ENCODE measurements at places on chromosomes 3 and 15.
A peak's percentile ranks its signal among the peaks of the same experiment; 100 is the strongest.

DNA sequence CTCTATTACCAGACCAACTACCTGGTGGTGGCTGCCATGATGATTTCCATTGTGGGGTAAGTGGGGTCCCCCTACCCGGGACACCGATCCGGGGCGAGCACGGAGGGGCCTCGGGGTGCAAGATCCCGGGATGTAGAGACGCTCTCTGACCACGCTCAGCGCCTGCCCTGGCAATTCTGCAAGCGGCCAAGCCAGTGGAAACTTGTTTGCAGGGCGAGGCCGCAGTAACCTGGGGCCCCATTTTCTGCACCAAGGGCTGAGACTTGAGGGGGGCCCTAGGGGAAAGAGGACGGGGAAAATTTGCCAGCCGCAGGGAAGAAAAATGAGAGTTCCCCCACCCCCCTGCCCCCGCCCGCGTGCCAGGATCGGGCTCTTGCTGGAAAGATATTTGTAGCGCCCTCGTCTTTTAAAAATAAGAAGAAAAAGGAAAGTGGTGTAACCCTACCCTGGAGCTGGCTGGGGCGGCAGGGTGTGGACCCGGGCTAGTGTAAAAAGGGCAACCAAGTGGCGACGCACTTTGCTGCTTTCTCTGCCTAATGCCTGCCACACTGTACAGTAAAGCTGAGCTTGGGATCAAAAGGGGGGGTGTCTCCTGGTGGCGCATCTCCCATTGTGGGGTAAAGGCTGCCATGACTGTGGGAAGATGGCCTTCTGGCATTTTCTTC lies 563 bp downstream of the ARL6IP5 start:
- ATAC-seq = no peak

GRCh38 chr3:98930413-98930812 lies 28.9 kb upstream of the DCBLD2 start:
- ATAC-seq = no peak

GRCh38 chr15:45134682-45135604 lies 5.1 kb downstream of the DUOX1 start:
- peak; percentile 56 for ATAC-seq

DNA sequence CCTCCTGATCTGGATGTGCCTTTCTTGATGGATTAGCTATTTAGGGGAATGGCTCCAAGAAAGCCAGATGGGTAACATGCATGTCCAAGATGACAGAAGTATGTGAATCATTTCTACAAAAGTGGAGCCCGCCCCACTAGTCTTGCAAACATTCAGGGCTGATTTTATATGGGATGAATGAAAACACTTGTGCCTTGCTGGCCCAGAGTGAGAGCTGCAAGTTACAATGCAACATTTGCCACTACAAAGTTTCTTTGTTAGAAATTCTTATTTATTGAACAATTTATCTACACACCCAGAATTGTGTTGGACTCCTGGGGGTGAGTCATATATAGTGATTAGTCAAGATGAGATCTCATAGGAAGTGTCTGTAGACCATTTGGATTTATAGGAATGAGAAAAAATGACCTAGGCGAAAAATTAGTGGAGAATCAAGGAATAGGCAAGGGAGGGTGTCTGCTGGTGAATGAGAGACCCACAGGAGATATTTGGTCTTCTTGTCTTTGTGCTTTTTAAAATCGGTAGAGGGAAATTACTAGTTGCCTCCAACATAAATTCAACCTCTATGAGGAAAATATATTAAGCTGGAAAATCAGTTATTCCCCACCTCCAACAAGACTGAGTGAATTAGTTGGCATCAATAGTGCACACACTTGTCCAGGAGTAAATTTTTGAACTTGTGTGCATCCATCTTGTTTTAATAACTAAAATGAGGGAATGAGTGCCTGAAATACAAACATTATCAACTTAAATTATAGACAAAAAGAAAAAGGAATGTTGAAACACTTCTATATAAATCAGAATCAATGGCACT lies 53.5 kb upstream of the DCBLD2 start:
- ATAC-seq = no peak

DNA sequence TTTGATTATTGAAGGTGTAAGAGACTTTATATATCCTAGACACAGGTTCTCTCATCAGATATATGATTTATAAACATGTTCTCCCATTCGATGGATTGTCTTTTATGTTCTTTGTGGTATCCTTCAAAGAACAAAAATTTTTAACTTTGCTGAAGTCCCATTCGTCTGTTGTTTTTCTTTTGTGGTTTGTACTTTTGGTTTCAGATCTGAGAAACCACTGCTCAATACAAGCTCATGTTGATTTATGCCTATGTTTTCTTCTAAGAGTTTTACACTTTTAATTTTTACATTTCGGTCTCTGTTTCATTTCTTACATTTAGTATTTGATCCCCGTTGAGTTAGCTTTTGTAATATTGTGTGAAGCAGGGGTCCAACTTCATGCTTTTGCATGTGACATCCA lies 103.3 kb upstream of the SPRED1 start:
- ATAC-seq = no peak

DNA sequence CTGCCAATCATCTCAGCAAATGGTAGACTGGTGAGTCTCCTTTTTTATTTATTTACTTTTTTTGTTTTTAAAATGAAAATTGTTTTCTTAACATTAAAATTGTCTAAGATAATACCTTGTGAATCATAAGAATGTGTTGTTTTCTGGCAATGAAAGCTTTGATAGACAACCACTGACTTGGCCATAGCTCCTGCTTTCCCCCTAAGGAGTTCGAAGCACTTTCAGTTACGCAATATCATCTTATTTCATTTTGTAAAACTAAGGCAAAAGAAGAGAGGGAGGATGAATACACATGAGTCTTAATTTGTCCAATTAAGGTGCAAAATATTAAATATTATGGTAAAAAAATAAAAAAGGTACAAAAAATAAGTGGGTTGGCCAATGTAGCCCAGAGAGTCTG lies 74.8 kb upstream of the PLCL2 start:
- ATAC-seq = no peak

DNA sequence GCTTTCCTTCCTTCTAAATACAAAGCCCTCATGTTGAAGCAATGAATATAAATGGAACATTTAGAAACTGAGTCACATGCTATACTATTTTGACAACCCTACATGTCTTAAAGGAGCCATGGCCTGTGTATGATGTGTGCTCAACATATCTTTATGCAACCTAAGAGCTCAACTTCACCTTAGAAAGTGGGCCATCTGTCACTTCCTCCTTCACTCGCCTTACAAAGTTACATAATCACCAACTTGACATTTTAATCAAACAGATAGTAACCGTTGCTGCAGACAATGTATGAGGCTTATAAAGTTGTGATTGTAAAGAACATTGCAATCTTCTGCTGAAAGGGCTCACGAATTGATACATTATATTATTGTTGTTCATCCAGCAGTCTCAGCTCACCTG lies 163.6 kb downstream of the SERPINI1 start:
- no peak for ATAC-seq

DNA sequence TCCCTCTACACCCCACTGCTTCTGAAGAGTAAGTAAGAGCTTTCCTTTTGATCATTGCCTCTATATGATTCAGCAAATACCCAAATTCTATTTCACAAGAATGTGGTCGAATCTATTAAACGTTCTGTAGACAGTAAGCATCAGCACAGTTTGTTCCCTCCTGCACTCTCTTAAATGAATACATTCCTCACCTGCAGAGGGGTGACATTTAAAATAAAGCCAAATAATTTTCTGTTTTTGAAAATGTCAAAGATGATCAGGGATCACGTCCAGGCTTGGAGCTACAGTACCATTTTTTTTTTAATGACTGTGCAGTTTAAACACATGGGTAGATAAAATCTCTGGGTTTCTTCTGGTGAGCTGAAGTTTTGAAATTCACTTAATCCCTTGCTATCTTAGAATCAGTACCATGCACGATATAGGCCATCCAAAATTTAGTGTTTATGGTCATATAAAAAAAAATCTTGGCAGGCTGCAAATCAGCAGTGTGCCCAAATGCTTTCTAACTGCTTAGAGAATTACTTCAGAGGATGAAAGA lies 12.8 kb downstream of the PYDC2 start:
- no peak for ATAC-seq

DNA sequence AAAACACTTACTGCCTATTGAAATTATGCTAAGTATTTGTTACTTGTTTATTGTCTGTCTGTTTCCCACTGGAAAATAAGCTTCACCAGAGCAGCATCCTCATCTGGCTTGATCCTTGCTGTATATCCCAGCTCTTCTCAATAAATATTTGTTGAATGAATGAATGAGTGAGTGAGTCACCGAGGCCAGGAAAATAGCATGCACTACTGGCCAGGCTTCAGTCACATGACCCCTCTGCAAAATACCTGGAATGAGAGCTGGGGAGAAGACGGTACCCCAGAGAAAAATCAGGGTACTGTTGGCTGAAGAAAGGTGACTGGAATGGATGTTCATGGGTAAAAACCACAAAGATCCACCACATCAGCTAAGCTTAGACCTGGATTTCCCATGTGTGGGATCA lies 331.9 kb downstream of the SHQ1 start:
- no peak for ATAC-seq

DNA sequence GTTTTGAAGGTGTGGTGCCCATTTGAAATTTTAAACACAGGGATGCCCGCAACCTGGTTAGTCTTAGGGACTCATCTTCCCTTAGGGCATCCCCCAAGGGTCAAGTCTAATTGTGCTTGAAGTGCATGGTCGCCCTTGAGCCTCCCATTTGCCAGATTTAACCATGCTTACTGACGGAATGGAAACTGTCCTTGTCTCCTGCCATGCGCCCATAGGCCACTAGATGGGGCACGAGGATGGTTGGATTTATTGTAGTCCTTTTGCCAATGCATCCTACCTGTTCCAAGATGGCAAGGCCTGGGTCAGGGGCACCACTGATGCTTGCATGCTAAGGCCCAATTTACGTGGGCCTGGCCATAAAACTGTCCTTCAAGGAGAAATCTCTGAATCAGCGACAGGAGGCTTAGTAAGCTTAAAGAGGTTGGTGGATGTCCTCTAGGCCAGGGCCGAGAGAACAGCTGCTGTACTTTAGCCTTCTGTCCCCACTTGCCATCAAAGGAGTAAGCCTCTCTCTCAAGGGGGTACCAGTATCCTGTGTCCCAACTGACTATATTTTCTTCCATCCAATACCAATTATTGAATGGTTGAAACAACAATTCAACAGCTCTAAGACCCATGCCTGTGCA lies 355.4 kb downstream of the OTOL1 start:
- no peak for ATAC-seq

DNA sequence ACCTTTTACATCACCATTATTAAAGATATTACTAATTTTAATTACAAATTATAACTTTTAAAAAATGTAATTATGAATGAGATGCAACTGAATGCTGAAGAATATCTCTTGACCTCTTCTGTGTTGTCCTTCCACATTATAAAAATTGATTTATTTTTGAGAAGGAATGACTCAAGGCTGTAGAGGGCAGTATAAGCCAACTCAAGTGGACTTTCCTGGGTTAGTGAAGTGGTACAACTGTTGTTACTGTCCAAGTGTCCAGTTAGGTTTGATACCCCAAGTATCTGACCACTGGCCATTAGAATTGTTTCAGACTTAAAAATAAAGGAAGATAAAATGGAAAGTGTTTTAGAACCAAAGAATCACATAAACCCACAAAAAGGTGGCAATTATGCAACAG lies 51.9 kb downstream of the BBX start:
- ATAC-seq = no peak

GRCh38 chr3:56089739-56090138 lies 378.5 kb downstream of the ERC2 start:
- no peak for ATAC-seq

DNA sequence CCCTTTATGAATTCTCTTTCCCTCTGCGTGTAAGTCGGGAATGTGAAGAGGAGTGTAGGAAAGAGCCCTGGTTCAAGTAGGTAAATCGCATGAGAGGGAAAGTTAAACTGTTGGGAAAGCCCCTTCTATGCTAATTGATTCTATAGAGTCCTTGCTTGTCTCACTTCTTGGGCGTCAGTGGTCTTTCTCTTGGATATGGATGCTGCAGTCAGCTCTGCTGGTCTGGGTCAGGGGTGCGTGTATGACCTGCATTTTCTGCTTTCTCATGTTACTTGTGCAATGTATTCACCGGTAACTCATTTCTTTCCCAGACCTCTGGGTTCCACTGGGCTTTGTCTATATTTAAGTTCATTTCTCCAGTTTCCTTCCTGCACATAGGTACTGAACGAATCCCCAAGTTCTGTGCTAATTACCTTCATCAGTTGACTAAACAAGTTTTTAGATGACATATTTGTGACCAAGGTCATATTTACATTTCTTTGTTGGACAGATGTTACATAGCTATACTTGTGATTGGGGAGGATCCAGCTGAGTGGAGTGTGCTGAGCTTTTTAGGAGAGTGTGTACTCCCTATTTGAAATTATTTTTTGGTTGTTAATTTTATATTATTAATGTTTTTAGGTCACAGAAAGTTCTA lies 1.4 kb downstream of the SETD5 start:
- ATAC-seq = no peak

- no peak for ATAC-seq
These were observed 293.8 kb downstream of the IGSF11 start for GRCh38 chr3:118740722-118741290.

DNA sequence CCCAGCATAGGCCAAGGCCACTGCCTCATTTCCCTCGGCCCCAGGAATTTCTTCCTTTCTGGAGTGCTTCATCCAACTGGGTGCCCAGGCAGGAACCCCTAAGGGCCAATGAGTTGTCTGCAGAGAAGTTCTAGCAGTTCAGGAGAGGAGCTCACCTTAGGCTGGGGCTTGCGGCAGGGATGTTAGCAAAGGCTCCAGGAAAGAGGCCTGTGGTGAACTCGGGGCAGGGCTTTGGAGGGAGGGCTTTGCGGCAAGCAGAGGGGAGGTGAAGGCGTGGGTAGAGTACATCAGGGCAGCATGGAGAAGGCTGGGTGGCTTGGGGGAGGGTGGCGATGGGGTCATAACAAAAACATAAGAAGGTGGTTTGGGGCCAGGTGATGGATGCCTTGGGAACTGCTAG lies 1.1 kb downstream of the GHRL start:
- no peak for ATAC-seq

- no peak for ATAC-seq
These were observed 61.8 kb downstream of the FOXB1 start for GRCh38 chr15:60065951-60066350.

GRCh38 chr3:196813903-196814302 lies 53.8 kb upstream of the SENP5 start:
- ATAC-seq = no peak

DNA sequence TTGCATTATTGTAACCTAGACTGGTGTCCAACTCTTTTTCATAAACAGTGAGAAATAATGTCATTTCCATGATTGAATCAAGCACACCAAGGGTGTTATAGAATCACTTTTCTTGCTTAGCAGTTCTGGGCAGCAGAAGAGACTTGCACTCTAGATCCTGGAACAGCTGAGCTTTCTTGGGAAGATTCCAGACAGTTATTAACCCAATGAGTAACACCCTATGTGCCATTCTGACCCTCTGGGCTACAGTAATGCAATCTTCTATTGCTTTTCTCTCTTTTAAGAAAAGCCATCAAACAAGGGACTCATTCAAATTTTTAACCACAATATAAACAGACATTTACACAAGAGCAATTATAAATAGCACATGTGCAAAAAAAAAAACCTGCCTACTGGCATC lies 39.3 kb upstream of the USP3 start:
- ATAC-seq = no peak

Measured in activated T-helper 17 cell treated with anti-CD3 and anti-CD28 coated beads, Interleukin-2, amount 50 U/mL, for 72 hours (primary cell).